ENCODE measurements at places on chromosomes 4 and X. TPM values are rescaled to one million over a fixed set of nuclear protein-coding genes. Genes with fewer than 3 reads are reported as not detected.

GRCh38 chr4:146098397-146098796 is 77.1 kb upstream of the LSM6 start:
- H3K4me3 ChIP-seq, result no peak overlapping the region
- no peak overlapping the region for H3K27ac ChIP-seq
- H3K36me3 ChIP-seq, result no peaks in the 10 kb centered on the region
- DNase-seq, result no peak
- no peaks in the 10 kb centered on the region for H3K27me3 ChIP-seq
- no peaks in the 10 kb centered on the region for H3K4me1 ChIP-seq

DNA sequence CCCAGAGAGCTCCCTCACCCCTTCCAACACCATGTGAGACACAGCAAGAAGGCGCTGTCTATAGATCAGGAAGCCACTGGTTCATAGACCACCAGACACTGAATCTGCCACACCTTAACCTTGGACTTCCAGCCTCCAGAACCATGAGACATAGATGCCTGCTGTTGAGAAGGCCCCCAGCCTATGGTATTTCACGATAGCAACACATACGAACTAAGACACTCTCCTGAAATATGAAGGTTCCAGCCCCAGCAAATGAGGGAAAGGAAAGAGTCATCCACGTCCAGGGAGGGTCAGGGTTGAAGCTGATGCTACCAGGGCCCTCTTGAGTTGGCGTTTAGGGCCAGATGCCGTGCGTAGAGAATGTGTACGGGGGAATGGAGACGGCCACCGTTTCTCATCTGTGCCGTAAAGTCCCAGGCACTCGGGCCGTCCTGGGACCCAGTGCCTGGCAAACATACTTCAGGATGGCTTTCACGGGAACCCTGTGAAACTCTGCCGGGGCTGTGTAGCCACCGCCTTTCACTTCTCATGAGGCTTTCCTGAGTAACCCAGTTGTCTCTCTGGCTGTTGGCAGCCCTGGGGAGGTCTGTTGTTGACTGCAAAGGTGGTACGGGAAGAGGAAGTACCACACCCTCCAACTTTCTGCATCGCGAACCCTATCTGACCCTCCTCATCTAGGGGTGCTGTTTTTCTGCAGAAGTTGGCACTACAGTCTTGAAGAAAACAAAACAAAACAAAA is 17.7 kb upstream of the P2RY8 start:
- H3K27me3 ChIP-seq, result no peaks in the 10 kb centered on the region
- H3K4me1 ChIP-seq, result no peaks in the 10 kb centered on the region
- H3K27ac ChIP-seq, result no peak overlapping the region
- H3K4me3 ChIP-seq, result no peak overlapping the region

- peak; percentile 68 for DNase-seq
- no peak overlapping the region for H3K27ac ChIP-seq
- H3K27me3 ChIP-seq, result no peaks in the 10 kb centered on the region
- no peaks in the 10 kb centered on the region for H3K36me3 ChIP-seq
- no peaks in the 10 kb centered on the region for H3K4me1 ChIP-seq
Observed at GRCh38 chr4:152572417-152573086, 36.7 kb upstream of the FBXW7 start.

GRCh38 chr4:153603258-153603657 is 80.8 kb upstream of the TLR2 start:
- H3K4me1 ChIP-seq, result no peaks in the 10 kb centered on the region
- H3K27ac ChIP-seq, result no peak overlapping the region
- peaks cover 28% of the 10 kb centered on the region for H3K36me3 ChIP-seq
- DNase-seq, result no peak

GRCh38 chrX:16855363-16856075 is 14.6 kb downstream of the RBBP7 start:
- peaks cover 10% of the 10 kb centered on the region for H3K4me1 ChIP-seq
- H3K36me3 ChIP-seq, result peaks cover 31% of the 10 kb centered on the region
- DNase-seq, result no peak
- no peaks in the 10 kb centered on the region for H3K27me3 ChIP-seq

Gene CTAG2
- total RNA-seq, result not detected

Gene GPAT3
- total RNA-seq, result 0.50 TPM

- H3K4me3 ChIP-seq, result no peak overlapping the region
- no peaks in the 10 kb centered on the region for H3K4me1 ChIP-seq
- H3K27ac ChIP-seq, result no peak overlapping the region
- no peaks in the 10 kb centered on the region for H3K27me3 ChIP-seq
- H3K36me3 ChIP-seq, result no peaks in the 10 kb centered on the region
Observed at GRCh38 chr4:27779827-27780226, 919.2 kb downstream of the STIM2 start.

DNA sequence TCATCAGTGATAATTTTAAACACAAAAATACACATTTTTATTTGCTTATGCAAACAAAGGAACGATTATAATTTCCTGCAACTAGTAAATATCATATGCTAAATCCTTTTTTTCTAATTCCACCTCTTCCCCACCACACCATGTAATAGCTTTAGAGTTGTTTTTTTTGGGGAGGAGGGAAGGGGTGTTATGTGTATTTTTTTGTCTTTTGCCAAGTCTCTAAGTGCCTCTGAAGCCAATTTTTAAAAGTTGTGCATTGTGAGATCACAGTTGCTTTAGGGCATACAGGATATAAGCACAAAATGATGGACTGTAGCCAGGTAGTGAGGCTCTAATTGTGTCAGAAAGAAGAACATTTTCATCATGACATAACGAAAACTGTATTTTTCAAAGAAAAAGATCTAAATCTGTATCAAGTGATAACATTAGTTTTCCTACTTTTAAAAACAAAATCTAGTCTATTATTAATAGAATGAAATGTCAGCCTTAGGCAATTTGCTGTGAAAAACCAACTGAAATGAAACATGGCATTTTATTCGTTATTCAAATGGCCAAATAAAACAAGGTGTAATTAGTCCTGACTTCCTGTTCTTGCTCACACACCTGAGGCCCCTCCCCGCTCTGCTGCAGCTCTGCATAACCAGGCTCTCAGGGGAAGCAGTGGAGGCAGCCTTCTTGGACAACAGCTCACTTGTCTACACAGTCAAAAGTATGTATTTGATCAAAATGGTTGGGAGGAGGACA is 157.4 kb downstream of the PALLD start:
- peaks cover 31% of the 10 kb centered on the region for H3K4me1 ChIP-seq
- no peak for DNase-seq
- no peaks in the 10 kb centered on the region for H3K36me3 ChIP-seq
- no peak overlapping the region for H3K4me3 ChIP-seq
- no peaks in the 10 kb centered on the region for H3K27me3 ChIP-seq

- H3K27me3 ChIP-seq, result peaks cover 3% of the 10 kb centered on the region
- H3K4me1 ChIP-seq, result no peaks in the 10 kb centered on the region
- DNase-seq, result no peak
- no peak overlapping the region for H3K4me3 ChIP-seq
- no peak overlapping the region for H3K27ac ChIP-seq
Observed at GRCh38 chr4:15130441-15130840, 128.2 kb downstream of the CPEB2 start.

GRCh38 chr4:140252742-140253555 is 99.0 kb upstream of the MAML3 start:
- no peaks in the 10 kb centered on the region for H3K27me3 ChIP-seq
- H3K4me3 ChIP-seq, result no peak overlapping the region
- peak; percentile 57 for DNase-seq
- peak overlapping the region; percentile 74 for H3K27ac ChIP-seq

GRCh38 chr4:41236032-41236431 is 20.7 kb upstream of the UCHL1 start:
- no peak for DNase-seq
- H3K4me1 ChIP-seq, result no peaks in the 10 kb centered on the region
- H3K4me3 ChIP-seq, result no peak overlapping the region
- H3K36me3 ChIP-seq, result no peaks in the 10 kb centered on the region
- H3K27ac ChIP-seq, result no peak overlapping the region

Gene CHRNA9
- total RNA-seq, result 2.8 TPM

DNA sequence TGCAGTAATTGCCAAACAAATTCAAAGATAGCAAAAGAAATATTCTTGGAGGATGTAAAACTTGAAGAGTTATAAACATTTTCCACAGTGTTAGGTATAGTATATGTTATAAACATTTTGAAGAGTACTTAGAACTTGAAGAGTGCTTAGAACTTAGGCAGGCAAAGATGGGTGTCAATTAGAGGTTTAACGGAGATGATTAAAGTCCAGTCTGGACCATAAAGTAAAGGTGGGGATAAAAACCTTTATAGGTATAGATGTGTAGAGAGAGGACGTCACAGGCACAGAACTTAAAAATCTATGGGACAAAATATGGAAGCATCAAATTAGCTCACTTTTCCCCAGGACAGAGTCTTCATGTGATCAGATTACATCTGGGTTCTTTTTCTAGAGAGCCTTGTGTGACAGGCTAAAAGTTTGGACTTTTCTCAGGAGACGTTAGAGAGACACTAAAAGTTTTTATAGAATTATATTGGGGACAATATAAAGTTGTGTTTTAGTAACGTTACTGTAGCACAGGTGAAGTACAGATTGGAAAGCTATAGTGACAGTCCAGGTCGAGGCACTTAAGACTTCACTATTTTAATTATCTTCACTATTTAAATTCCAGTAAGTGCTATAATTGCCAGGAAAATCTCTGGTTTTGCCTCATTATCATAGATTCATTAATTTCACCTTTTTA is 13.3 kb upstream of the MAD2L1 start:
- no peak overlapping the region for H3K27ac ChIP-seq
- H3K4me3 ChIP-seq, result no peak overlapping the region
- H3K4me1 ChIP-seq, result no peaks in the 10 kb centered on the region
- H3K36me3 ChIP-seq, result no peaks in the 10 kb centered on the region
- no peaks in the 10 kb centered on the region for H3K27me3 ChIP-seq

Gene NSG1
- total RNA-seq, result 10.6 TPM

DNA sequence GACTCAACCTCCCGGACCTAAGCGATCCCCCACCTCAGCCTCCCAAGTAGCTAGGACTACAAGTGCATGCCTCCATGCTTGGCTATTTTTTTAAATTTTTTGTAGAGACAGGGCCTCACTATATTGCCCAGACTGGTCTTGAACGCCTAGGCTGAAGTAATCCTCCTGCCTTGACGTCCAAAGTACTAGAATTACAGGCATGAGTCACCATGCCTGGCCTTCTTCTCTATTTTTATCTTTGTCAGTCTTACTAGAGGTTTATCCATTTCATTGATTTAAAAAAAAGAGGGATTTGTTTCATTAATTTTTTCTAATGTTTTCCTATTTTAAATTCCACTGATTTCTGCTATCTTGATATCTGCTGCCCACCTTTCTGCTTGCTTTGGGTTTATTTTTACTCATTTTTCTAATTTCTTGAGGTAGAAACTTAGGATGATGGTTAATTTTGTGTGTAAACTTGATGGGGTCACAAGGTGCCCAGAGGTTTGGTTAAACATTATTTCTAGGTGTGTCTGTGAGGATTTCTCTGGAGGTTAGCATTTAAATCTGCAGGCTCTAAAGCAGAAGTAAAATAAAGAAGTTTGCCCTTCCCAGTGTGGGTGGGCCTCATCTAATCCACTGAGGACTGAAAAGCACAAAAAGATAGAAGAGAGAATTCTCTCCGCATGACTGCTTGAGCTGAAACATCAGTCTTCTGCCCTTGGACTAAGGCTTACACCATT is 116.2 kb upstream of the DCLK2 start:
- H3K36me3 ChIP-seq, result no peaks in the 10 kb centered on the region
- no peaks in the 10 kb centered on the region for H3K27me3 ChIP-seq
- H3K27ac ChIP-seq, result no peak overlapping the region
- H3K4me3 ChIP-seq, result no peak overlapping the region
- peaks cover 4% of the 10 kb centered on the region for H3K4me1 ChIP-seq

DNA sequence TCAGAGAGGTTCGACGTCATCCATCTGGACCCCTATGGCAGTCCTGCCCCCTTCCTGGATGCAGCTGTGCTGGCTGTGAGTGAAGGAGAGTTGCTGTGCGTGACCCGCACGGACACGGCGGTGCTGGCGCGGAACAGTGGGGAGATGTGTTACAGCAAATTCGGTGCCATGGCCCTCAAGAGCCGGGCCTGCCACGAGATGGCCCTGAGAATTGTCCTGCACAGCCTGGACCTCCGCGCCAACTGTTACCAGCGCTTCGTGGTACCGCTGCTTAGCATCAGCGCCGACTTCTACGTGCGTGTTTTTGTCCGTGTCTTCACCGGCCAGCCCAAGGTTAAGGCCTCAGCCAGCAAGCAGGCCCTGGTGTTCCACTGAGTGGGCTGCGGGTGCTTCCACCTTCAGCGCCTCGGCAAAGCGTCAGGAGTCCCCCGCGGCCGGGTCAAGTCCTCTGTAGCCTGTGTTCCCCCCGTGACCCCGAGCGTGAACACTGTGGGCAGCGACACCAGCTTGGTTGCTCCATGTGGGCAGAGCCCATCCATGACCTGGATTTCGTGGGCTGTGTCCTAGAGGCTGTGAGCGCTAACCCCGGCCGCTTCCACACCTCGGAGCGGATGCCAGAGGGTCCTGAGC is 186.7 kb upstream of the SLITRK2 start:
- no peak overlapping the region for H3K4me3 ChIP-seq
- no peak overlapping the region for H3K27ac ChIP-seq
- no peaks in the 10 kb centered on the region for H3K27me3 ChIP-seq
- no peak for DNase-seq

Gene TCEAL7
- 7.6 TPM for total RNA-seq

Gene DCX
- total RNA-seq, result 2.4 TPM

Gene MAGEC1
- not detected for total RNA-seq

- H3K27me3 ChIP-seq, result no peaks in the 10 kb centered on the region
- H3K4me1 ChIP-seq, result peaks cover 3% of the 10 kb centered on the region
- no peak overlapping the region for H3K4me3 ChIP-seq
- H3K36me3 ChIP-seq, result no peaks in the 10 kb centered on the region
Observed at GRCh38 chr4:40178672-40179071, 18.2 kb upstream of the RHOH start.

DNA sequence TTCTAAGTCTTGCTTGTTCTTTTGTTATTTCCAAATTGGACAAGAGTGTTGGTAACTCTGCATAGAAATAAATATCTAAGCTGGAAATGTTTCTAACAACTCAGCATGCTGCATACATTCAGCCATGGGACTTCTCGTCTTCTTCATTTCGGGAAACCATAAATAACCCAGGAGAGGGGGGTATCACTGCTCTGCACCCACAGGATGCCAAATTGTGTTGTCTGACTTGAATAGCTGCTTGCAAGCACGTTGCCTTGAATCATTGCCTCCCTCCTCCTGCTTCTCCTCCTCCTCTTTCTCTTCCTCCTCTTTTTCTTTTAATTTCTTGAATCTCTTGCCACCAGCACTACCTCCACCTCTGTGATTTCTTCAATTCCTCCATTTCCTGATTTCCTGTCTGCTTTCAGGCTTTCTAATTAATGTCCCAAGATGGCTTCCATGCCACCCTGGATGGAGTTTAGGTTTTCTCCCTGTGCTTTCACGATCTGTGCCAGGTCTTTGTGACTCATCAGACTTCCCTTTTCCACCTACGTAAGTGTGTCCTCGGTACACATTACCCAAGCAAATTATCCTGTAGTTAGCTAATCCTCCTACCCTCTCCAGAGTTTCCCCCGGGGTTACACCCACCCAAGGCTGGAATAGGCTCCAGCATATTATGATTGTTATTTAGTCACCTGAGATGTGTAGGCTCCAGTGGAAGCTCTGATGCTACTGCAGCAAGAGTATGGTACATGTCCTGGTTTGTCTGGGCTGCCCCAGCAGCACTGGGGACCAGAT is 122.6 kb upstream of the VCX3B start:
- no peak overlapping the region for H3K4me3 ChIP-seq
- peak; percentile 70 for DNase-seq
- peaks cover 5% of the 10 kb centered on the region for H3K4me1 ChIP-seq
- no peaks in the 10 kb centered on the region for H3K27me3 ChIP-seq
- no peak overlapping the region for H3K27ac ChIP-seq
